ENCODE measurements at places on chromosomes 11 and 22.

DNA sequence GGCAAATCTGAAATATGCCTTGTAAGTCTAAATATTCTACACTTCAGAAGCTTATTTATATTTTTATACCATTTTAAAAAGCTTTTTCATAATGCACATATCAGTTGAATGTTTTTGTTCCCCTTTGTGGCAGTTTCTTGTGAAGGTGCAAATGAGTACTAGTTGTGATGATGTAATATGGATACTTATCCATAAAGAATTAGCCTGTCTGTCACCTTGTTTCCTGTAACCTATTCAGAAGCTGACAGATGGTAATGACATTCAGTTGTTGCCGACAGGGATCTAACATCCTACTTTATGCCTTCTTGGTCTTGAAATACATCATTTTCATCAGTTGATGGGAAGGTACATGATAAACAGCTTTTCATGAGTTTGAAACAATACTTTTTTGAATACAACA lies 2.9 kb downstream of the QSER1 start:
- no peak for DNase-seq

DNA sequence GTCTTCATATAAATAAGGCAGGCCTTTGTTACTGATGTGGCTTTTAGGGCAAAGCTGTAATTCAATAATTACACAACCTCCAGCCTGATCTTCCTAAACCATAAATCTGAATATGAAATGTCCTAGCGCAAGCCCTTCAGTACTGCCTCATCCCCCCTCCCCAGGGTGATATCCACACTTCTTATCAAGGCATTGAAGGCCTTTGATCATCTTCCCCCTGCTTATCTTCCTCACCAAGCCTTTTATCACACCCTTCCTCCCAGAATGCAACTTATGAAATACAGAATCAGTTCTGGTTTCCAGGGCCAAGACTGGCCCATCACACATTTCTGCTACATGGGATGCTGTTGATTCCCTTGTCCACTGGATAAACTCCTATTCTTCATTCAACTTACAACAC lies 12.1 kb downstream of the SPON1 start:
- no peak for DNase-seq

GRCh38 chr22:20577549-20577975 lies 70.2 kb downstream of the MED15 start:
- no peak for DNase-seq

DNA sequence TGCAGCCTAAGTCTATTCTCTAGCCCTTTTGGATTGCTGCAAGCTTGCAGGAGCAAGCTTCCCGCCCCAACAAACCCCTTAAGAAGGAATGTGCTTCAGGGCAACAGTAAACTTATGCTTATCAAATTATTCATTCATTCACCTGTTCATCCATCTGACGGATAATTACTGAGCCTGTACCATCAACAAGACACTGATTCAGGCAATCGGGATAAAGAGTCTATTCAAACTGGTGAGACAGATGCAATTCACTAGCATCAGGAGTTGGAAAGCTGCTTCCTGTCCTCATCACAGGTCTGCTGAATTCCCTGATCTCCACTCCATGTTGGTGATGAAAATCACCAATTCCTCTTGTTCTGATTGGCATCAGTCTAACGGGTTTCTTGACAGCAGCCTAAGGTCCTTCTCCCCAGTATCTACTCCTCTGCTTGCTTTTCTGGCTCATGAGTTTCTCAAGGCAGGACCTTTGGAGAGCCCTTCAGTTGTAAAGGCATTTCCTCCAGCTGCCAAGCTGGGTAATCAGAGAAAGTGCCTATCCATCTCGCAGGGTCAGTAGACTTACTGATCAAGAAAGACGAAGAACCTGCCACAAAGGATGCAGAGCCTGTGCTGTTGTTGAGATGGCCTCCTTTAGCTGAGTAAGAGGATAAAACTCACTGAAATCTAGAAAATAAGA lies 429.0 kb upstream of the SYN3 start:
- DNase-seq: no peak

- no peak for DNase-seq
Measured at GRCh38 chr22:46027211-46028105, 50.5 kb upstream of the WNT7B start.

- DNase-seq: no peak
Measured at GRCh38 chr22:41656556-41656955, 32.1 kb downstream of the SNU13 start.

DNA sequence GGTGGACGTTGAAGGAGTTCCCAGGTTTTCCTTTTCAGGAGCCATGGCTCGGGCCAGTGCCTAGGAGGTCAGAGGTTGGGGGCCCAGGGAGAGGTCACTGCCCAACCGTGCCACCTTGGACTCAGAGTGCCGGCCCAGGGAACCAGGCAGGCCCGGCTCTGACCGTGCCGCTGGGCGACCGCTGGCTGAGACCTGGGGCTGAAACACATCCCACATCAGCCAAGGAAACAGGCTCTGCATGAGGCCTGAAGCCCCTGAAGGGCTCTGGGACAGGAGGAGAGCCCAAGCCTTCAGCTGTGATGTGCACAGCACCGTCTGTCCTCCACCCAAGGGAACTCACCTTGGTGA lies 21.9 kb upstream of the RTN4R start:
- no peak for DNase-seq

DNA sequence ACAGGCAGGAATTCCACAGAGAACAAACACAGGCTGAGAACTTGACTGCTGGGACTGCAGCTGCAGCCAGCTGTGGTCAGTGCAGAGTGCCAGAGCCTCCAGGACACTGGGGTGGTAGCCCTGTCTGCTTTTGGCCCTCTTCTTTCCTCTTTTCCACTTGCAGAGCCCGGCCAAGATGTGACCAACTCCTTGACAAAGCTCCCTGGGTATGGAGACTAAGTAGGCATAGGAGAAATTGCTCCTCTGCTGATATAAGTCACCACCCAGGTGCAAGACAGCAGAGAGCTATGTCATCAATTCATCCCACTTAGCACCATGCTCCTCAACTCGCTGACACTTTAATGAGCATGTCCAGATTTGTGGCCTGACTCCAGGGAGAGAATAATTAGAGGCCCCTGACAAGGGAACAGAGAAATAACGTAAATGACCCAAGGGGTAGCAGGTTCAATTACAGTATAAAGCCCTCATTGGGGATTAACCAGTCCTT lies 369.4 kb upstream of the B3GAT1 start:
- DNase-seq: no peak

DNA sequence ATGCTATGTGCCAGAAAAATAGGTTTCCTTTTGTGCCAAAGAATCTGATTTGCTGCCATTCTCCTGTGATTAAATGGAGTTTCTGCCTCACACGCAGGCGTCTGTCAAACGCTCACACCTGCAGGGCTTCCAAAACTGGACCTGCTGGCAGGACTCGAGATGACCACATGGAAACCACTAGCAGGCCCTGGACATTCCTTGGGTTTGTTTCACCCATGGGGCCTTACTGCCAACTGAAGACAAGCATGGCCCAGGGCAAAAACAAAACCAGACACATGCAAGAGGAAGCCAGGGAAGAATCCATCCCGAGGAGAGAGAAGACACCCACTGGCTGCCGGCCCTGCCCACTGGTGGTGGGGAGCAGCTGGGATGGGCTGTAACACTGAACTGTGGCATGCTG lies 55.9 kb upstream of the MN1 start:
- no peak for DNase-seq

DNA sequence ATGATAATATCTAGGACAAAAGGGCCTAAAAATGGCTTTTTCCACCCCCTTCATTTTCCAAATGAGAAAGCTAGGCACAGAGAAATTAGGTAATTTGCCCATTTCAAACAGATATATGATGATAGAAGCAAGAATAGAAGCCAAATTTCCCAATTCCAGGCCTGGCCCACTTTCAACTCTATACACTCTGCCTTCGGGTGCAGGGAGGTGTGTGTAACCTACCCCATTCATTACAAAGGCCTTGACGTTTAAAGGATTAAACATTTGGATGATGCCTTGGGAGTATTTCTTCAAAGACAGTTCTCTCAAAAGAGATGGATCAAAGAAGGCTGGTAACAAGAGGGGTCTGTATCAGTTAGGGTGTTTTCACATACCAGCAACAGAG lies 134.1 kb downstream of the CCDC34 start:
- no peak for DNase-seq

- no peak for DNase-seq
Measured at GRCh38 chr11:111906680-111907079, 4.9 kb downstream of the CRYAB start.

GRCh38 chr22:22955276-22955798 lies 67.7 kb downstream of the IGLL5 start:
- DNase-seq: no peak

DNA sequence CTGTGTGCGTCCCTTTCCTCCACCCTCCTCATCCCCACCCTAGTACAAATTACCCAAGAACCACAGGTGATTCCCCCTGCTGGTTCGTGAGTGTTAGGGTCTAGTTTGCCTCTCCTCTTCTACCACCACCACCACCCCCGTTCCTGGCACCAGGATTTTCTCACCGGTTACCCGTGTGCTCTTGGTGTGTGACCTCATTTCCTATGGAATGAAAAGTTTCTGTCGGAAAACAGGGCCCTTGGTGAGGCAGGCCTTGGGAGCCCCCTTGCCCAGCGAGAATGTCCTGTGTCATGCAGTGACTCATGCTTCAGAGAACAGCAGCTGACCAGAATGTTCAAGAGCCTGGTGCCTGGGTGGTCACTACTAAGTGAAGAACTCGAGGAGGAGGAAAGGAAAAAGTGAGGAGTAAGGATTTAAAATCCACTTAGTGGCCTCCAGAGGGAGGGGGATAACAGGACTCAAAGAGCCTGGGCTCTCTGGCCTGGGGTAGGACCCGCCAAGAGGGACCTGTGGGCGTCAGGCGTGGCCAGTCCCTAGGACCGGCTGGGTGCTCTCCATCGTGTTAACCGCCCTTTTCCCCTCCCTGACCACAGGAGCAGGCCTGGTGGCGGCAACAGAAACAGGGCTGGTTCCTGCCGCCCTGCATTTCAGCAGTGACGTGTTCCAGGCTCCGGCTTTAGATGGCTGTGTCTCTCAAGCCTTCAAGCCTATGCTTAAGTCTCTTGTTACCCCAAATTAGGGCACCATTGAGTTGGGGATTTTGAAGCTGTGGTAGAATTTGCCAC lies 30.2 kb downstream of the C22orf31 start:
- no peak for DNase-seq

DNA sequence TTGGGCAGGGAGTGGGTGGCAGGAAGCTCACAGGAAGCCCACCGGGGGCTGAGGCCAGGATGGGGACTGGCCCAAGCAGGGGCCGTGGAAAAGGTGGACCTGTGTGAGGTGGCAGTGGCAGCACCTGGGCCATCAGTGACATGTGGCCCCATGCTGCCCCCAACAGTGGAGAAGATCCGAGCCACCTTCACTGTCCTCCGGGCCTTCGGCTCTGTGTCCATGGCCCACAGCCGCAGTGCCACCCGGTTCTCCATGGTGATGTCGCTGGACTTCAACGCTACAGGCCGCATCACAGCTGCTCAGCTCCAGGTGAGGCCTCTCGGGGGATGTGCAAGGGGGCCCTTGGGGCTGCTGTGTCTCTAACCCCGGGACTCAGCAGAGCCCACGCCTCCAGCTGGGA lies 37.9 kb downstream of the MYO18B start:
- no peak for DNase-seq

GRCh38 chr11:117730208-117730800 lies 66.7 kb downstream of the DSCAML1 start:
- DNase-seq: no peak

GRCh38 chr11:62555464-62556107 lies 9.0 kb upstream of the AHNAK start:
- no peak for DNase-seq

- DNase-seq: no peak
Measured at GRCh38 chr11:63699896-63700295, 18.6 kb downstream of the RTN3 start.

DNA sequence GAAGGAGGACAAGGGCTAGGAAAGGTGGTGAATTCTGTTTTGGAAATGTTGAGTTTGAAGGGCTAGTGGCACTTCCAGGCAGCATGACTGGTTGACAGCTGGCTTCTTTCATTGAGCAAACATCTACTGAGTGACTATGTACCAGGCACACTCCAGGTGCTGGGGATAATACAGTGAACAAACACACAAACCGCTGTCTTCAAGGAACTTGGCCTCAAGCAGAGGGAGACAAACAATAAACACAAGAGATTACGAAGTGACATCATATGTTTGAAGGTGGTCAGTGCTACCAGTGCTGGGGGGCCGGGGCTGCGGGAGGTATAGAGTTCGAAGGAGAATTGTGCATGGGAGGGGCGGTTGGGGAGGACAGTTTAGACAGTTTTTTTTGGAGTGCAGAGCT lies 197.0 kb upstream of the SORL1-AS1 start:
- no peak for DNase-seq

DNA sequence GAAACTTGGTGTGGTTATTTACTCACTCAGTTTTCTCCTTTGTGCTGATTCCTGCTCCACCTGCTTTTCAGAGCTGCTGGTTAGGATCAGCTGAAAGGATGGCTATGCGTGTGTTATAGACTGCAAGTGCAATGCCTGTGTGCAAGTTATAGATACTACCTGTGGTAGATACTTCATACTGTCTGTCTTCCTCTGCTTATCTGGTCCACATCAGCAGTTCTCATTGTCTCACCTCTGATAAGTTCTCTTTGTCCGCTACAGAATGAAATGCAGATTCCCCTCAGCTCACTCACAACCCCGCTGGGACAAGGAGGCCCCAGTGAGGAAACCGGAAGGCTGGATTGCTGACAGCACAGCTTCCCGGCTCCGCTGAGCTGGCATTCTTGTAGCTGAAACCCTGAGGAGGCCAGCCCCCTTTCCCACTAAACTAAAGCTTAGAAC lies 37.5 kb upstream of the LYVE1 start:
- DNase-seq: no peak

GRCh38 chr11:4830346-4830745 lies 9.2 kb downstream of the OR51F2 start:
- DNase-seq: no peak

DNA sequence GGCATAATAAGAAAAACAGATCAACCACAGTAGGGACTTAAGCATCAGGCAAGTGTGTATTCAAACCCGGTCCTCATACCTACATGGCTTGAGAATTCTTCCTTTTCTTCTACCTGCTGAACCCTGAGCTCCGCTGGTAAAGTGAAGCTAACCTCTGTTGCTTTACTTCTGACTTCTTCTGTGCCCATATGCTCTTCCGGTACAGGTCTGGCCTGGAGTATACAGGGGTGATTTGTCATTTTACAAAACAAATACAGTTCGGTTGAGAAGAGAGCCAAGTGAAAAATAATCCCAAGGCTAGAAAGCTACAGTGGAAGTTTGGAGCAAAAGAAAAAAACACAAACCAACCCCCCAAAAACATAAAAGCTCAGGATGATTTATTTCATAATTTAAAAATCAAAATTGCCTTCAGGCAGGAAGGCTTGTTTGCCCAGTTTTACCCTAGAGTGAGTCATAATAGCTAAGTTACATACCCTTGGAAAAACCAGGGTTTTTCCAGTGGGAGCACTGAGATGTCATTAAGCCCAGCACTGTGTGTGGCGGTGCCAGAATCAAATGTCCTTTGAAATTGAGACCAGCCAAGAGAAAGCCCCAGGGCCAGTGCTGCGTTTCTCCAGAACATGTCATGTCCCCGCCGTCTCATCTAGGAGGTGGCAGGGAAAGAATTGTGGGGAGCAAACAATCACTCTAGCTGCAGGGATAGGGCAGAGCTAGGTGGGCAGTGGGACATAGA lies 305.5 kb upstream of the ISX start:
- no peak for DNase-seq
